ENCODE measurements at places on chromosomes 12 and 14. TPM values are rescaled to one million over a fixed set of nuclear protein-coding genes. Genes with fewer than 3 reads are reported as not detected.

- H3K36me3 ChIP-seq = no peaks in the 10 kb centered on the region
- no peaks in the 10 kb centered on the region for H3K27me3 ChIP-seq
- no peak overlapping the region for H3K27ac ChIP-seq
- no peak overlapping the region for H3K4me3 ChIP-seq
- no peak for DNase-seq
These were observed 52.6 kb downstream of the IFT81 start for GRCh38 chr12:110176745-110177144.

DNA sequence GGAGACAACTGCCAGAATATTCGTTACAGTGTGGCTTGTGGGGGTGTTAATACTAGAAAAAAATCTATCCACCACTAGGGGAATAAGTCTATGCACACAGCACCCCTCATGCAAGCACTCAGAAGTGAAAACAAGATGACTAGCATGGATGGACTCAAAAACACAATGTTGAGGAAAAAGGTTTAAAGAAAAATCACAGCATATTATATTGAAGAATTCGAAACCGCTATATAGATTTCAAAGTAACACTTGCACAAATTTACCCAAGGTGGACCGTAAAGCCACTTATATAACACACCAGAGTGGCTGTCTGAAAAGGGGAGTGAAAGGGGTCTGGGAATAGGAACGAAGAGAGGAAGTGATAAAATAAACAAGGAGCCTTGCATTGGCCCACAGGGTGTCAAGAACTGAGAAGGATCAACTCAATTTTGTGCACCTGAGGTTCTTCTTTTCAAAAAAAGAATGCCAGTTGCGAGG lies 544 bp downstream of the ABCD4 start:
- H3K27me3 ChIP-seq = no peaks in the 10 kb centered on the region
- no peak for DNase-seq
- peaks cover 15% of the 10 kb centered on the region for H3K36me3 ChIP-seq

DNA sequence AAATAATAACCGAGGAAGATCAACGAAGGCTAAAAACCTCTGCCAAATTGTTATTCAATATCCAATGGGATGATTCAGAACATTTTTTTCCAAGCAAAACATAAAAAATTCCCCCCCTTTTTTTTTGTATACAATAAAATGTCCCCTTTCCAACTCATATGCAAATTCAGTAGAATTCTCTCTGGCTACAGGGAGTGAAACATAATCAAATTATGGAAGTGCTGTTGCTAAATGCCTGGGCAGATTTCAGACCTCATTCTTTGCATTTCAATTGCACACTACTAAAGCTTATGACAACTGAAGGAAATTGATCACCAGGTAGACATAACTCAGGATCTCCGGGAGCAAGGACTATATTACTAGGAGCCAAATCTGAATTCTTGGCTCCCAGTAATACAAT lies 51.0 kb downstream of the LMNTD1 start:
- H3K36me3 ChIP-seq = no peaks in the 10 kb centered on the region
- H3K27me3 ChIP-seq = no peaks in the 10 kb centered on the region
- no peak overlapping the region for H3K27ac ChIP-seq

ART4 gene
- total RNA-seq = not detected

UBR7 gene
- total RNA-seq = 41.3 TPM

BCL2L14 gene
- 3.1 TPM for total RNA-seq

MMP14 gene
- total RNA-seq = 1.8 TPM

BEST3 gene
- total RNA-seq = not detected

HOXC4 gene
- total RNA-seq = 0.56 TPM

All from activated naive CD8-positive, alpha-beta T cell treated with anti-CD3 and anti-CD28 coated beads for 36 hours (primary cell).